Mucosa of gallbladder (tissue), 1 donor: ENCODE measurements at places on chromosomes 4 and X. TPM values are rescaled to one million over a fixed set of nuclear protein-coding genes. Genes with fewer than 3 reads are reported as not detected.

LEF1 gene
- 5.2 TPM for total RNA-seq

DNA sequence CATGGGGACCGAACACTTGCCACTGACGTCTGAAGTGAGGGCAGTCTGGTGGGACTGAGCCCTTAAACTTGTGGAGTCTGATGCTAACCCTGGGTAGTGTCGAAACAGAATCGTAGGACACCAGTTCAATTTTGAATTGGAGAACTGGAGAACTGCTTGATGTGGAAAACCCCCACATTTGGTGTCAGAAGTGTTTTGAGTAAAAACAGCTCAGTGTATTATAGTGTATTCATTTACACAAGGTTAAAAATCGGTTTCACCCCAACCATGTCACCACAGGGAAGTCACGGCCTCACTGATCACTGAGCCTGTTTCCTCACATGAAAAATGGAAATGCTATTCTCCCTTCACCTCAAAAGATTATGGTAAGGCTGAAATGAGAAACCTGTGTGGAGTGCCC is 21.9 kb downstream of the PIN4 start:
- no peak for DNase-seq

DNA sequence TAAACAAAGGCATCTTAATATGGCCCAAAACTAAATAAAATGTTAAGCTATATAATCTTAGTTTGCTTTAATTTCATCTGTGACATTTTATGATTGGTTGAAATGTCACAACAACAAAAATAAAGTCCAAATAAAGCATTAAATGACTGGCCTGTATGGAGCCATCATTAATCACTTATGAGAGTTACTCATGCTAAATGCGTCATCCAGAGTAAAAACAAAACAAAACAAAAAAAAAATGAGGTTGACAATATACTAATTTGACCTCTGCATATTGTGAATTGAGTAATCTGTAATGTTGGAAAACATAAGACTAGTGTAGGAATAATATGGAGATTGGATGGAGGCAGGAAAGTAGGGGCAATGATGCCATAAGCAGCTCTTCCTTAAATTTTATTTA is 139.7 kb downstream of the MAPK10 start:
- no peak for DNase-seq

DNA sequence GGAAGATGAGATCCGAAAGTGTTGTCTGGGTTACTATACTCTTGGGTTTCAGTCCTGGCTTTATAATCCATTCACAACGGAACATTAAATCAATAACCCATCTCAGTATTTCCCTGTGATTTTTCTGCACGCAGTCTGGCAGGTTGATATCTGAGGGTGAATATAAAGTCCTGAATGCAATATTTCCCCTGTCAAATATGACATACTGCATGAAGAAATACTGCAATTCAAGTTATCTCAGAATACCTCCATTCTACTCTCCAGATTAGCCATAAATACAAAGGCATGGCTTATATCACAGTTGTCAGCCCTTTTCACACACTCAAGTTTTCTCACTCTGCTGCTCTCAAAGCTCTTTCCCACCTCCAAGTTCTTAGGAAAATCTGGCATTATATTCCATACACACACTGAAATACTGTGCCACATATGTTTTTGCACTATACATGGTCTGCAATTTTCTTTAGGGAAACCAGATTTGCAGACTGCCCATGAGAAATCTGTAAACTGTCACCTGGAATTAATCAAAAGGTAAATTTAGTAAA is 64.7 kb downstream of the WDFY3 start:
- DNase-seq, result no peak

- no peak for DNase-seq
Measured at GRCh38 chr4:142331646-142332045, 514.5 kb downstream of the INPP4B start.
